Stimulated activated CD8-positive, alpha-beta memory T cell treated with anti-CD3 and anti-CD28 coated beads, Interleukin-7, amount 100 ng/mL, for 4 hours (primary cell): ENCODE measurements at places on chromosomes 3 and 15.
A peak's percentile ranks its signal among the peaks of the same experiment; 100 is the strongest.

DNA sequence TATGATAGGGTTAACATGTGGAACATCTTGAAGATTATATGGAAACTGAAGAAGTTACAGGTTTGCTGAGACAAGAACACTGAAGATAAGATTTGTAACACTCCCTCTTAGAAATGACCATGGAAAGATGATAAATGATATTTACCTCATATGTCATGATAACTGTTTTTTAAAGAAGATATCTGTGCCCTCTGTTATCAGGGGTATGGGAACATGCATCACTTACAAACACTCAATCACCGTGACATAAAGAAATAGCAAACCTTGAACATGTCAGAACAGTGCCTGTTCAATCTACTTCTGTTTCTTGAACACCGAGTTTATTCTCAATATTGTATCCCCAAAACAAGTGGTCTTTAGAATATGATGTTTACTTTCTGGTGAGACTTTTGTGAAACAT, 149.4 kb downstream of the ROBO2 start:
- no peak for DNase-seq

DNA sequence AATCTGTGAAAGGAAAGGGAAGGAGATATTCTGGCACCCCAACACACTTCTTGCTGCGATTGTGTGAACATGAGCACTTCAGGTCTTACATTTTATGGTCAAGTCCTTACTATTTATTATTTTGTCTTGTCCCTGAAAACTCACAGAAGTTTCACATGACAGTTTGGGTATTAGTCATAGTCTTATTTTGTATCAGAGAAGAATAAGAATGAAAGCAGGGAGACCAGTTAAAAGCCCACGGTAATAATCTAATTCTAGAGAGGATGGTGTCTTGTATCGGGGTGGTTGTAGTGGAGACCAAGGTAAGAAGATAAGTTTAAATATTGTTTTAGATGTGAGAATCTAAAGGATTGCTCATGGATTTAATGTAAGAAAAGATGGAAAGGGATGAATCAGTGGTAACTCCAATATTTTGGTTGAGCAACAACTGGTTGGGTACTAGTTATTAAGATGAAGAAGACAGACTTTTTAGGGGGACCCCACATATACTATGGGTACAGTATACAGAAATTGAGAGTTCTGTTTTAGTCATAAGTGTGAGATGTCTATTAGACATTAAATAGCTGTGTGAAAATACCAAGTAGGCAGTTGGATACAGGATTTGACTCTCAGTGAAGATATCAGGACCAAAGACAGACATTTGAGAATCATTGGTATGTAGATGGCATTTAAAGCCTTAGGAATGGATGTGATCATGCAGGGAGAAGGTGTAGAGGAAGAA, 227.6 kb downstream of the MFSD1 start:
- DNase-seq, result no peak

DNA sequence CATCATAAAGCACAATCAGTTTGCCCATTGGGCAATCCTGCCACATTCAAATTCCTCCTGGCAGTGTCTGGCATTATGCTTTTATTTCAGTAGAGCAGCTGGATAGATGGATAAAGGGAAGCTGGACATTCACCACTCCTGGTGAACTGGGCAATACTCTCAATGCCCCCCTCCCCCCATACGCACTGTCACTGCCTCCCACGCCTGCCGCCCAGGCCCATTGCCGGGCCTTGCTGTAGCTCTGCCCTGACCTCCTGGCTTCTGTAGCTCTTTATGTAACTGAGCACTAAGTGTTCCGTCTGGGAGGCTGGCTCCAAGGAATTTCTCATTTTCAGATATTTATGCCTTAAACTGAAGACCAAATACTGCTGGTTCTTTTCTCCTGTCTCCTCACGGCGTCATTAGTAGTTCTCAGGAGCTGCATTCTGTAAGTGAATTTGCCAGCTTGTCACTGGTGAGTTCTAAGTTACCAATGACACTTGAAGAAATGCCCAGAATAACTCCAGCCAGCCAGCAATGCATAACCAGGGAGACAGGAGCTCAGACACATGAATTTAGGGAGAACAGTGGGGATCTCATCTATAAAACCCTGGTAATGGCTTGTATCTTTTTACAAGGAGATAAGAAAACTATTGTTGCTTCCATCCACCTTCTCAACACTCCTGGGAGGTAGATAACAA, 25.5 kb upstream of the RASGRF1 start:
- no peak for DNase-seq

GRCh38 chr3:167742338-167742737, 6.8 kb downstream of the SERPINI1 start:
- DNase-seq, result no peak

DNA sequence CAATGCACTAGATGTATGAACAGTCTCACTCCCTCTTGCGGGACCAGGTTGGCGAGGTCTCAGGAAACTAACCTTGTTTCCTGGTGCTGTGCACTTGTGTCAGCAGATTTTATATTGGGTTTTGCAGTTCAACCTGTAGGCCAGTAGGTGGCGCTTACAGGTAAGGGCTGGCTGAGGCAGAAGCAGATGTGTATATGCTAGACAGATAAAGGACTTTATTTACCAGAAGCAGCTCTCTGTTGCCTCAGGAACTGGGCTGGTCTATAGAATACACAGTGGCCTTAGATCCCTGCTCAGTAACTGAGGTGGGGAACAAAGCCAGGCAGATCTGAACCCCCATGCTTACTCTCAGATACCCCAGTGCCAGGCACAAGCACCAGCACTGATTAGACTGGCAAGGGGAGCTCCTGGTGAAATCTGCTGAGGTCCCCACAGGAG, 296.8 kb downstream of the DOCK3 start:
- peak; percentile 38 for DNase-seq

- no peak for DNase-seq
Observed at GRCh38 chr15:83320844-83321243, 36.4 kb upstream of the BNC1 start.

DNA sequence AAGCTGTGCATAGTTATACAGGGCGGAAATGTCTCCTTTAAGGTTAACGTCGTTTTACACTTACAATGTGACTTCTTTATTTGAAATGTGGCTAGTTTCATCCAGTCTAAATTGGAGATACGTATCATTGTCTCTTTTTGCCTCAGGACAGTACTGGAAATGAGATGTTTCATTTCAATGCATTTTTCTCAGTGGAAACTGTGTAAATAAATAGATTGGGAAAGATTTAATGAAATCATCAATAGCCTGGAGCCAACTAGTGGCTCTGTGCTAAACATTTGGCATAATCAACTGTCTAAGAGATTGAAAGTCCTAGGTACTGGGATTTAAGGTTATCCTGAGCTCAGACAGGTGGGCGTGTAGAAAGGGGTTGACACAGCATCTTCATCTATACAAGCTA, 691.5 kb upstream of the CCDC54 start:
- DNase-seq, result no peak

DNA sequence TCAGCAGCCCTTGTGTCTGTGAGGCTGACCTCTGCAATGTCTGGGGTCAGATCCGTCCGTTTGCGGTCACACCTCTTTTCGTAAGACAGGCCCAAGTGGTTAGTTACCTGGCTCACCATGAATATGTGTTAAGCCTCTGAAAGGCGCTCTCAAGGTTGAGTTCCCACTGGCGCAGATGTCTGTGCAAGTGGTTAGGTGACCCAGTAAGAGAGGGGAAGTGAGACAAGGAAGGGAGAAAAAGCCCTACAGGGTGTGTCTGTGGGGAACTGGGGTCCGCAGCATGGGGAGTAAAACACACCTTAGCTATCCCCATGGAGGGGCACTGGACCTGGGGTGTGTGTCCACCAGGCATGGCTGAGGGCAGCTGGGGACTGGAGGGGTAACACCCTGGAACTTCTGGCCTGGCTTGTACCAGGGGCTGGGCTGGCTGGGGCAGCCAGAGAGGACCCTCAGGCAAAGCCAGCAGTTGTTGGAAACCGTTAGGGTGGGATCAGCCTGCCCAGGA, 391.6 kb upstream of the PROK2 start:
- DNase-seq, result no peak
